ENCODE measurements at places on chromosomes 5 and 9.

- DNase-seq = no peak
Observed at GRCh38 chr9:94874316-94874715, 147.8 kb downstream of the AOPEP start.

DNA sequence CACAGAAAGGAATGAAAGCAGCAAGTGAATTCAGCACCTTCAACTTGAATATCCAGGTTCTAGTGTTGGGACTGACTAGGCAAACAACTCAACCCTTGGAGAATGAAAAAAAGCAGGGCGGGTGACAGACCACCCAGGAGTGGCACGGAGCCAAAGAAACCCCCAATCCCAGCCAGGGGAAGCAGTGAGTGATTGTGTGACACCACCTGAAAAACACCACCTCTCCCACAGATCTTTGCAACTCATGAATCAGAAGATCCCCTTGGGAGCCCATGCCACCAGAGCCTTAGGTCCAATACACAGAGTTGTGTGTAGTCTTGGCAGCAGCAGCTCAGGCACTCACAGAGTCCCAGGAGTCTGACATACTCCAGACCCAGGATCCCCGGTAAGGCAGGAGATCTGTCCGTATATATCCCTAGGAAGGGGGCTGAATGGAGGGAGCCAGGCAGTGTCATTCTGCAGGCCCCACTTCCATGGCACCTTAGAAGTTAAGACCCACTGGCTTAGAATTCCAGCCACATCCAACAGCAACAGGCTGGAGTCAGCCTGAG is 22.1 kb upstream of the ROR2 start:
- no peak for DNase-seq

DNA sequence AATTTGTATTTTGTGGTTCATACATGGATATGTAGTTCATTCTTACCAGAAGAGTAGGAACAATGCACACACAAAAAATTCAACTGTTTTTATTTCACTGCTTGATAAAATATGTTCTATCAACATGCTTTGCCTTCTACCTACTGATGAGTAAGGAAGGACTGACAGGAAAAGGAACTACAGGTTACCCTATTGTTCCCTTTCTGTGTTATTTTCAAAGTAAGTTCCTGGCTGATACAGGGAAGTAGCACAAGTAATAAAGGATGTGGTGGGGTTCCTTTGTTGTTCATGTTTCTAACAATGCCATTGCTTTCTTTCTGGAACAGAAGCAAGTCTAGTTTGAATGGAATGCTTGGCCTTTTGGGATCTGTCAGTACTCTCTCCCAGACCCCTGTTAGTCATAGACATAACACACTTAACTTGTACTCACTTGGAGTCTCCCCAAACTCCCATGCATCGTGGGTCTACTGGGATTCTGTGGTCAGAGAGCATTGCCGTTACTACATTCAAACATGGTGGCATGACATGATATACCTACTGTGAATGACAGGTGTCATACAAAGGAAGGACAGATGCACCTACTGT is 20.2 kb upstream of the ALDOB start:
- DNase-seq = no peak

GRCh38 chr9:73863924-73864323 is 633.2 kb upstream of the RORB start:
- DNase-seq = no peak

GRCh38 chr5:11415751-11416150 is 488.5 kb downstream of the CTNND2 start:
- no peak for DNase-seq

DNA sequence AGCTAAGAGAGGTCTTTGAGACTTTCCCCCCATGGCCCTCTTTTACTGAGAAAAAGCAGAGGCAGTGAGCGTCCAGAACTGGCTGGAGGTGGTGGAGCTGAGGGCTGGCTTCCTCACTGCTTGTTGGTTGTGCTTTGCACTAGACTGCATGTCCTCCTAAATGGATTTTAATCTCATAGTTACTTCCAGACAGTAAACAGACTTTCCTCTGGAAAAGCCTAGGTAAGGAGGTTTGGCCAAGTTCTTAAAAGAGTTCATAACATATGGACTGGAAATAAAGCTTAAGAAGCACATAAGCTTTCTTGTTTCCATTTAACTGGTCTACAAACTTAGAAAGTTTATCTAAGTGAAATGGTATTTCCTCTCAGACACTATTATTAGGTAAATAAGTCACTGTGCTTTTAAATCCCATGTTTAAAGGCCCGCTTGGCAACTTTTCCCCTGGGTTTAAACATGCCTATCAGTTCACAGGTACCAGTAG is 2.0 kb downstream of the ASPN start:
- DNase-seq = no peak

- DNase-seq = no peak
Observed at GRCh38 chr5:78907255-78907891, 77.7 kb downstream of the ARSB start.

DNA sequence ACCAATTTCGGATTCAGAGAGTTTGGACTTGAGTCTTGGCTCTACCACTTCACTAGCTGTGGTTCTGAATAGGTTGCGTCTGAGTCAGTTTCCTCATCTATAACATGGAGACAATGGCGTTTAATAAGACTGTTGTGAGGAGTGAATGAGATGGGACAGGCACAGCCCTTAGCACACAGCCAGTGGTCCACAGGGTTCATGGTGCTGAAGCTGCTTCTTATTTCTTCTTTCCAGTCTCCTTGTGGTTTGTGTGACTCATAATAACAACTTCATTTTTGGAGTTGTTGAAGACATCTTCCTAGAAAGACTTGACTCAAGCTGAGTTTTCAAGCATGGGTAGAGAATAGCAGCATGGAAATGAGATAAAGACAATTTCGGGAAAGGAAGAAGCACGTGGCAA is 172.6 kb upstream of the PPP2R2B start:
- DNase-seq = no peak

GRCh38 chr9:129696944-129697655 is 31.7 kb downstream of the PRRX2 start:
- no peak for DNase-seq

- DNase-seq = no peak
Observed at GRCh38 chr9:94665613-94666012, 26.3 kb upstream of the FBP1 start.

GRCh38 chr5:174722500-174722899 is 1.9 kb upstream of the MSX2 start:
- DNase-seq = no peak

DNA sequence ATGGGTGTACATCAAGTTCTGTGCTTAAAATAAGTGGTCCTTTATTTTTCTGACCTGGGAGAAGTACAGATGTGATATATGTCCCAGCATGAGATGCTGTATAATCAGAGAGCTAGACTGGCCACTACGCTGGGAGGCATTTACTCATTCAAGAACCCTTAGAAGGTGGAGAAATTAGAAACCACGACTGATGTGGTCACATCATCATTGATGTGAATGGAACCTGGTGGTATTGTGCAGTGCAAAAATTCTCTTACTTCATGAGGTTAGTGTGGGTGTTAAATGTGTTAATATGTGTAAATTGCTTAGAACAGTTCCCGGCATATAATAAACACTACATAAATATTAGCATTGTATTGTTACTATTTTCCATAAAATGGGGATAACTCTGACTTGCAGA is 69.5 kb upstream of the CKMT2 start:
- no peak for DNase-seq

DNA sequence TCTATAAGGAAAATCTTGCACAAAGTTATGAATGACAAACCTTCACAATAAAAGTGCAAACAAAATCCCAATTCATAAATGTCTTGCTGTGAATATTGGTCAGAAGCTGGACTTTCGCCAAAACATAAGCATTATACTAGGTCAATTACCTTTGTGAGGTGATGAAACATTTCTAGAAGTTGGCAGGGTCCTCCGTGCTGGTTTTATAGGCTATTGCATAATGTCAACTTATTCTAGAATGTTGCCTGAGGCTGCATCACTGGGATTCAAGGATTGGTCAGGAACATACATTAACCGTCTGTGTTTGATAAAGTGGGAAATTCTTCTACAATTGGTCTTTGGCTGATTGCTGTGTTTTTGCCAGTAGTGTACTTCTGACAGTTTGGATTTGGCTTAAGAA is 49.8 kb upstream of the PALM2AKAP2 start:
- no peak for DNase-seq

- DNase-seq = no peak
Observed at GRCh38 chr5:89396278-89396954, 513.4 kb upstream of the MEF2C start.

DNA sequence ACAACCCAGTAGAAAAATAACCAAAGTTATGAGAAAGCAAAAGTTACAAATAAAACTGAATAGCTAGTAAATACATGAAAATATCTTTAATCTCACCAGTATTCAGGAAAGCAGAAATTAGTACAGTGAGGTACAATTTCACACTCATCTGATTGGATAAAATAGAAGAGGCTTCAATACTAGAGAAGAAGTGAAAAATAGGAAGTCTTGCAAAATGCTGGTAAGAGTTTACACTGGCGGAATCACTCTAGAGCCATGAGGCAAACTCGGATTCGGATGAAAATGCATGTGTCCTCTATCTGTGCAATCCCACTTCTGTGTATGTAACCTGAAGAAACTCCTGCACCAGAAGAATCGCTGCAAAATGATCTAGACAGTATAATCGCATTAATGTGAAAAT is 128.9 kb downstream of the CCDC192 start:
- no peak for DNase-seq

- DNase-seq = peak; percentile 74
Observed at GRCh38 chr5:98769210-98769958, 4.1 kb upstream of the RGMB start.

DNA sequence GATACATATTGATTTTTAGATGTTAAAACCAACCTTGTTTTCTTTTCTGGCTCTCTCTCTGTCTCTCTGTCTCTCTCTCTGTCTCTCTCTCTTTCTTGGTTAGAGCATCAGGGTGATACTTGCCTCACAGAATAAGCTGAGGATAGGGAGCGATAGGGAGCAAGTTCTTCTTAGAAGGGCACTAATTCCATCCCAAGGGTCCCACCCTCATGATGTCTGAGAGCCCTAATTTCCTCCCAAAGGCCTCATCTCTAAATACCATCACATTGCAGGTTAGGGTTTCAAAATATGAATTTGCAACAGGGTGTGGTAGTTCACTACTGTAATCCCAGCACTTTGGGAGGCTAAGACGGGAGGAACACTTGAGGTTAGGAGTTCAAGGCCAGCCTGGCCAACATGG is 4.8 kb upstream of the KIF3A start:
- DNase-seq = no peak

DNA sequence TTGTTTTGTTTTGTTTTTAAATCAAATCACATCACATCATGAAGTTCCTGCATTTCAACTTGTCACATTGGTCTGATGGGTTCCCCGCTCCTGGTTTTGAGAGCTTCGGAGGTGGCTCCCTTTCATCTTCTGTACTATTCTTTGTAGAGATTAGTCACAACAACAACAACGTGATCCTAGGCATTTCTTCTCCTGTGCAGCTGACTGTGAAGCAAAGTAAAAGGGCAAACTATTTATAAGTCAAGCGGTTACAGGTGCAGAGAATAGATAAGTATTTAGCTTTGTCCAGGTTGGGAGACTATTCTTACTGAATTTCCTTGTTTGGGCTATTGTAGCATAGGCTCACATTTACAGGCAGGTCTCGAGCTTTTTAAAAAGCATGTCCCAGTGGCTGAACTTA is 197.7 kb upstream of the CDKN2B start:
- no peak for DNase-seq

DNA sequence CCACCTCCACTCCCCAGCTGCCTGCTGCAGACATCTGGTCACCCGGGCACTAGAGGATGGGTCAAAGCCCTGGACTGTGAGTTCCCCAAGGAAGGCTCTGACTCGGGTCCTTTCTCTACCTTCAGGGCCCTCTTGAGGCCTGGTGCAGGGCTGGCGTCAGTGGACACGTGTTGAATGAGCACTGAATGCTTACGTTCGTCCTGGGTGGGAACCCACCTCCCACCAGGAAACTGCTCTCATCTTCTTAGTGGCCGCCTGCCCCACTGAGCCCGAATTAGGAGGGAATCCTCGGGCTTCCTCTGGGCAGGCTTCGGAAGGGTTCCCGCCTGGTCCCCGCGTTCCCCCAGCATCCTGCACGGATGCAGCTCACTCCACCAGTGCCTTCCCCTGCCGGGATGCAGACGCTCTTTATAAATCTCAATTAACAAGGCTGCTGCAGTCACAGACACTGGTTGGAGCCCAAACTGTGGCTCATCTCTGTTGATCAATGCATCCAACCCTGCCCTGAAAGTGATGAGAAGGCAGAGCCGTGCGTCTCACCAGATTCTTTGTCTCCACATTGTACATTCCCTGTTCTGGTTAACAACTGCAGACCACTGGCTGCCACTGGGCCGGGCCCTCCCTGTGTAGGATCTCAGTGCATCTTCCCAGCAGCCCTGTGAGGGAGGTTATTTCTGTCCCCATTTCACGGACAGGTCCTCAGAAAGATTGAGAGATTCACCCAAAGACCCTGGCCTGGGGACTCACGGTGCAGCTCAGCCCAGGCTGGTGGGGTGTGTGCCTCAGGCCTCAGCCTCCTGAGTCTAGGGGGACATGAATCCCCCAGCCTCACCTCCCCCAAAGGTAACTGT is 168.8 kb downstream of the GAPVD1 start:
- no peak for DNase-seq

GRCh38 chr5:107951309-107951708 is 280.6 kb upstream of the EFNA5 start:
- no peak for DNase-seq

Measured in progenitor cell of endocrine pancreas (in vitro differentiated cells).